Activated CD4-positive, alpha-beta T cell treated with anti-CD3 and anti-CD28 coated beads, Interleukin-2, Interleukin-4, amounts not matched to agents 100 ng/mL and 50 ng/mL, durations not matched to agents 16 hours and 8 hours (primary cell): ENCODE measurements at places on chromosomes 7 and 10.
A peak's percentile ranks its signal among the peaks of the same experiment; 100 is the strongest.

DNA sequence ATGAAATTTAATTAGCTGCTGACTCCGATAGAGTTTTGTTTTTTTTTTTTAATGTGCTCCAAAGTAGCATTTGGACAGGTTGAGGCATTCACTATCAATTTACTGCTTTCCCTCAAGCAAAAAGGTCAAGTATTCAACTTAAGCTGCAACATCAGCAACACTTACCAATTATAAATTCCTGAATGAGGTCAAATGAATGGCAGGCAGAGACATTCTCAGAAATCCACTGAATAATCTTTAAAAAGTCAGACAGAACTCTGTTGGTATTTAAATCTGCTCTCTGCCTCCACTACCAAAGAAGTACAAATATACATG is 62.8 kb downstream of the GSAP start:
- no peak for DNase-seq

DNA sequence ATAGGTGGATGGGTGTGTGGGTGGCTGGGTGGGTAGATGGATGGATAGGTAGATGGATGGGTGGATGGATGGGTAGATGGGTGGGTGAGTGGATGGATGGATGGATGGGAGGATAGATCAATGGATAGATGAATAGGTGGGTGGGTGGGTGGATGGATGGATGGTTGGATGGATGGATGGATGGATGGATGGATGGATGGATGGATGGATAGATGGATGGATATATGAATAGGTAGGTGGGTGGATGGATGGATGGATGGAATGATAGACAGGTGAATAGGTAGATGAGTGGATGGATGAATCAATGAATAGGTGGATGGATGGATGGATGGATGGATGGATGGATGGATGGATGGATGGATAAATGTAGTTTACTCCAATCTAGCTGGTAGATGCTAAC is 52.7 kb downstream of the FRMPD2 start:
- no peak for DNase-seq

- DNase-seq: no peak
Observed at GRCh38 chr10:81873932-81874816, 820 bp upstream of the NRG3 start.

GRCh38 chr10:75720157-75720556 is 288.7 kb downstream of the LRMDA start:
- no peak for DNase-seq

DNA sequence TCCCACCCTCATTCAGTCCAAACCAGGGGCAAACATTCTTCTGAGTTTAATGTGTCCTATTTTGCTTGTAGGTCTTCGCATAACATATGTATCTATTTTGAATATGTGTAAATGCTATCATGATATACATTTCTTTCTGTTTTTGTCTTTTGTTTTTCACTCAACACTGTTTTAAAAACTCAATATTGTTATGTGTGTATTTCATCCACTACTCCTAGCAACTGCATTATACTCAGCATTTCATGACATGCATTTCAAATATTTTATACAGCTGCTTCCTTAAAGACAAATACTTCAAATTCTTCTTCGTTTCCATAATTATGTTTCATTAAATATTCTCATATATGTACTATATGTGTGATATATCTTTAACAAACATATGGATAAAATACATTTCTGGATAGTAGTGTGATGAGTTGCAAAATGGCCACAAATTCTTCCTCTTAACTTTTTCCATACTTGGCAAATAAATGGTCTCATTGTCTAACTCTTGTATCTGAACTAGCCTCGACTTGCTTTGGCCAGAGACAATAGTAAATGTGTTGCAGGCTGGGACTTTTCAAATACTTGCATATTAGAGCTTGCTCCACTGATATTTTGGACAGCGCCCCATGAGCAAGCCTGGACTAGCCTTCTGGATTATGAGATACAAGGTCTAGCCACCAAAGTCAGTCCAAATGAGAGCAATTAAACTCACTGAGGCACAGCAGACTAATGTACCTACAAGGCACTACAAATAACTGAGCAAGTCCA is 539.7 kb upstream of the KCND2 start:
- DNase-seq: no peak

DNA sequence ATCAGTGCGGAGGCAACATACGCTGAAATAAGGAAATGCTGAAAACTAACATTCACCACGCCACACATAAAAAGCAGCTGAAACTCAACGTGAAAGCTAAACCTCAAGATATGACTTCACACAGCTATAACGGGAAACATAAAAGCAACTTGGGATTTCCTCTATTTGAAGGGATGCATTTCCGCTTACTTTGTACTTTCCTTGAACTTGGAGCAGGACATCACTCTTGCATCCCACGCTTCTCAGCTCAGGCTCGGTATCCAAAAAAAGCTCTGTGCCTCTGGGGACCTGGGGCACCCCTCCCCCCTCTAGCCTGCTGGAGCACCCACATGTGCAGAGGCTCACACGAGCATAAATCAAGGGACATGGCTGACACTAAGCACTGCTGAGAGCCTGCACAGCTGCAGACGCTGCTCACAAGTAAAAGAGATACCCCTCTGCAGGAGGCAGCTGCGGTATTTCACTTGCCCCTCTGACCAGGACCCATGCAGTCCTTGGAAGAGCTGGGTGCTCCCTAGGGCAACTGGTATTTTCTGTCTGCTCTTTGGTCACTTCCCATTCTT is 34.2 kb downstream of the PARD3 start:
- no peak for DNase-seq

GRCh38 chr10:70578371-70578947 is 24.1 kb downstream of the PRF1 start:
- peak; percentile 89 for DNase-seq

GRCh38 chr10:31604096-31604495 is 285.1 kb downstream of the ZEB1 start:
- DNase-seq: no peak

DNA sequence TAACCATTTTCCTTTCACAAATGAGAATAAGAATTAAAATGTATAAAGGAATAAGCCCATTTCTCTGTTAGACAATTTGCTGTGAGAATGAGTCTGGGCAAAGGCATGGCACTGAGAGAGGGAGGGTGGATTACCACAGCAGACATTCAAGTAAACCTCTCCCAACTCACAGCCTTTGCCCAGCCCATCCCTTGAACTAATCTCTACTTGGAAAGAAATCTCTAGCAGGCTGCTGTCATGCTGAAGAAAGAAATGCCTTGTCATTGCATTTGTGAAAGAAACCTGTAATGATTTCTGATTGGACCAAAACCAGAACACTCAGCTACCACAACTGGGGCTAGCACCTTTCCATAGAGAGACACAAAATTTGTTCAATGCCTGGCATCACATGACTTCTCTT is 39.2 kb downstream of the CH25H start:
- no peak for DNase-seq

DNA sequence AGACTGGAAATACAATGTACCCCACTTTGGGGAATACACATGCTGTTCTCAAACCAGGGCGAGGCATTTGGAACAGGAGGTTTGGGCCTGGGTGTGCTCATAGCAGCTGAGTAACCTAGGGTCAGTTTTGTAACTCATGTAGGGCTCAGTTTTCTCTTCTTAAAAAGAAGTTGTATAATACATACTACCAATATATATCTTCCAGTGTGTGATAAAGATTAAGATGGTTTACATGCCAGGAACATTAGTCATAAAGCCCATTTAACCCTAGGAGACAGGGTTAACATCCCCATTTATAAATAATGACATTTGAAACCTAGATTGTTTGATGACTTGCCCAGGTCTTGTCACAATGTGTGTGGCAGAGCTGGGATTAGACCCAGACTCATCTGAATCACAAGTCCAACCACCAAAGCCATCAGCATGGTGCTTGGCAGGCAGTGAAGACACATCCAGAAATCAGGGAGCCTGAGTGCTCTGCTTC is 6.0 kb downstream of the AKR1B10 start:
- DNase-seq: no peak

- no peak for DNase-seq
Observed at GRCh38 chr7:122724366-122724765, 21.6 kb upstream of the RNF148 start.
